Thoracic aorta (tissue), 2 donors: ENCODE measurements at places on chromosomes 11 and 22. TPM values are rescaled to one million over a fixed set of nuclear protein-coding genes. Genes with fewer than 3 reads are reported as not detected.

DNA sequence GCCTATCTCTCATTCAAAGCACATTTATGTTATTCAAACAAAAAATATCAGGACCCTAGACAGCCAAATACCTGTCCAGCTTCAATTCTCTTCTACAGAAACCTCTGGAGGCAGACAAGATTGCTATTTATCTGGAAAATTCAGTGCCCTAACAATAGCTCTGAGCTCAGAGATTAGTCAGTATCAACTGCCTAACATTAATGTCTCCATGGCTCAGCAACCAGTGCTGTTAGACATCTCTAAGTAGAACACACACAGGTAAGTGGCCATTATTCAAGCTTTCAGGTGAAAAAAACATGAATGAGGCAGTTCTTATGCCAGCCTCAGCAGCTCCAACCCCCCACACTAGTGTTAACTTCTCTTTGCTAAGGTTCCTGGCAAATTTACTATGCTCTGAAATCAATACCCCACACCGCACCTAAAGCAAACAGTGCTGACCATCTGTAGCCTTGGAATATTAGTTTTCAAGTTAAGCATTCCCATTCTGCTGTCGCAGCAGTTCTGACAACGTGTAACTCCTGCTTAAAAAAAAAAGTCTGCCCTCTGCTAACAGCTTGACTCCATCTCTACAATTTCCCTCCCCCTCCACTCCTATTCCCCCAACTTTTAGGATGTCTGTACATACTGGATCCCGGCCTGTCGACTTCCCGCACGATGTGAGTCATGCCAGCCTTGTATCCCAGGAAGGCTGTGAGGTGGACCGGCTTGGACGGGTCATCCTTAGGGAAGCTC, 1.5 kb downstream of the RPL3 start:
- no peak for DNase-seq

GRCh38 chr11:83540112-83540675, 254.0 kb upstream of the CCDC90B start:
- DNase-seq = no peak

GRCh38 chr11:70298243-70298915, 27.9 kb downstream of the PPFIA1 start:
- no peak for DNase-seq

- DNase-seq = no peak
Measured at GRCh38 chr11:107819361-107820014, 39.1 kb downstream of the SLC35F2 start.

DNA sequence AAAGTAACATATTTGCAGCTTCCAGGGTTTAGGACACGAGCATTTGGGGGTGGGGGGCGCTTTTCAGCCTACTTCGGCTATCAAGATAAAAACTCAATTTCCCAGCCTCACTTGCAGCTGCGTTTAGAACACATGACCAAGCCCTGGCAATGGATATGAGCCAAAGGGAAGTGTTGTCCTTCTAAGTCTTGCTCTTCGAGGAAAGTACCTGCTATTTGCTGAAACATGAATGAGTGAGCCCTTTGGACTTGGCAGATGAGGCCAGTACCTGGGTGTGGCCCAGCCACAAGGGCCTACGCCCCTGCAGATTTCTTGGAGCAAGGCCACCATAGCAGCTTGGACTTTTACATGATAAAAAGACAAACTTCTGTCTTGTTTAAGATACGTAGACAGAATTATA, 60.2 kb upstream of the SORL1 start:
- no peak for DNase-seq

- DNase-seq = peak; percentile 70
Measured at GRCh38 chr11:819943-820649, 1.4 kb downstream of the PNPLA2 start.

DNA sequence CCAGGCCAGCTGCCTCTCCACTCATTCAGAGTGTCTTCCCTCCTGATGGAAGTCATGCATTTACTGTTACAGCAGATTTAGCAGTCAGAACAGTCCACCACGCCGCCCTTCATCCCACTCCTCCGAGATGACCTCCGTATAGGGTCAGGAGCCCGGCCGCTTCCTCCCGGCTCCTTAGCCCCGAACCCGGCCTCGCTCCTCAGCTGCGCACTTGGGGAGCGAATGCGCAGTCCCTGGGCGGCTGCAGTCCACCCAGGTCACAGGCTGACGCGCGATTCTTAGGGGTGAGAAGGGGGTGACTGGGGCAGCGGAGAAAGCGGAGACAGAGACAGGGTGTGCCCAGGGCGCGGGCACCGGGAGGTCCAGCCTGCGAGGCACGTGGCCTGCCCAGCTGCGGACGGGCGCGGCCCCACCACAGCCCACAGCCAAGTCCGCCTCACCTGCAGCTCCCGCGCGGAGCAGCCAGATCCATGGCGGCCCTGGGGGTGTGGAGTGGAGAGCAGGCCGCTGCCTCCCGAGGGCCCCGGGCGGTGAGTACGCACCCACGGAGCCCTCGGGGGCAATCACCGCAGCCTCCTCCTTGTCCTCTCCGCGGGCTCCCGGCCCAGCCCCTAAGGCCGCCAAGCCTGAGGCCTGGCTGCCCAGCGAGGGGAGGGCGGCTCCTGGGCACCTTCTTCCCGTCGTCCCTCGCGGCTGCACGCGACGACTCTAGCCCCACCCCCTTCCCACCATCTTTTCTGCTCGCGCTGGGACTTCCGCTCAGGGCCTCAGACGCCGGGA, 286.6 kb downstream of the BRD1 start:
- DNase-seq = no peak

- DNase-seq = no peak
Measured at GRCh38 chr22:30948930-30949342, 19.6 kb downstream of the MORC2 start.

- no peak for DNase-seq
Measured at GRCh38 chr11:42043312-42043711, 583.9 kb upstream of the LRRC4C start.

- DNase-seq = no peak
Measured at GRCh38 chr11:102430158-102430836, 22.3 kb downstream of the TMEM123 start.

- DNase-seq = no peak
Measured at GRCh38 chr11:132691848-132692550, 840.3 kb downstream of the OPCML start.

DNA sequence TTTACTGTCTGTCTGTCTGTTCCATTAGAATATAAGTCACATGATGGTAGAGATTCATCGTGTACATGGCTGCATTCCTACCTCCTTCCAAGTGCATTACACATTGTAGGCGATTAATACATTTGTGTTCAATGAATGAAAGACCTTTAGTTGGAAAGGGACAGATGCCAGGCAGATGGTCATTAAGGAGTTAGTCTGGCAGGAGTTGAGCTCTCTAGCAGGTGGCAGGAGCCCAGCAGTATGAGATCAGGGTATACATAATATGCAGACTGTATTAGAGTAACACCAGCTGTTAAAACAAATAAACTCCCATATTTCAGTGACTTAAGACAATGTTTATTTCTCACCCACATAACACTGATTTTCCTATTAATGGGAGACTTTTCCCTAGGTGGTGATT, 147.7 kb upstream of the LARGE1 start:
- DNase-seq = no peak

DNA sequence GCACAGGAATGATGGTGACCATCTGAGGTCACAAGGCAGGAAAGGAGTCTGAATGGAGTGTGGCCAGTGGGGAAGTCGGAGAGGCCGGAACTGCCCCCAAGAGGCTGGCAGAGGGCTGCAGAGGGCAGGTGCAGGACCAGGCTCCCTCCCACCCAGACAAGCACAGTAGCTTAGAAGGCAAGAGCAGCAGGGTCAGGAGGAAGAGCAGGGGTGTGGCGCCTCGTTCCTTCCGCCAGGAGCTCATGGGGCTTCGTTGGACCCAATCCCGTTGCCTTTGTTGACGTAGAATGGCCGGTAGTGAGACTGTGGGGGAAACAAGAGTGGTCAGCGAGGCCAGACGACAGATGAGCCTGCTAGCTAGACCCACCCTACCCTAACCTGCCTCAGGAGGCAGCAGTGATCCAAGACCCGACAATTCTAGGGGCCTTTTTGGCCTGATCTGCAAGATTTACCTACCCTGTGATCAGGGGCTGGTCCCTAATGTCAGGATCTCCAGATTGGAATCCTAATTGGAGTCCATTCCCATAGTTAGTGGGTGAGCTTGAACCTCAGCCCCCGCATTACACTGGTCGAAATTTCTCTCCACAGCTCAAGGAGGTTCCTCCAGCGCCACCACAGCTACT, 25.6 kb downstream of the TRIM29 start:
- no peak for DNase-seq

- no peak for DNase-seq
Measured at GRCh38 chr22:49827271-49827852, 311 bp downstream of the BRD1 start.

CALCB gene
- total RNA-seq = 1.5 TPM

TRIM34 gene
- 6.9 TPM for total RNA-seq

SLC1A2 gene
- total RNA-seq = 0.54 TPM

APOL3 gene
- total RNA-seq = 101 TPM

DAGLA gene
- total RNA-seq = 1.4 TPM

PRR33 gene
- 0.41 TPM for total RNA-seq

MPZL3 gene
- 0.41 TPM for total RNA-seq

SYT9 gene
- not detected for total RNA-seq

CD3D gene
- 1.6 TPM for total RNA-seq

ZNF214 gene
- 0.68 TPM for total RNA-seq
